Peyer's patch (tissue), 4 donors: ENCODE measurements at places on chromosomes 2 and 18. TPM values are rescaled to one million over a fixed set of nuclear protein-coding genes. Genes with fewer than 3 reads are reported as not detected.

DNA sequence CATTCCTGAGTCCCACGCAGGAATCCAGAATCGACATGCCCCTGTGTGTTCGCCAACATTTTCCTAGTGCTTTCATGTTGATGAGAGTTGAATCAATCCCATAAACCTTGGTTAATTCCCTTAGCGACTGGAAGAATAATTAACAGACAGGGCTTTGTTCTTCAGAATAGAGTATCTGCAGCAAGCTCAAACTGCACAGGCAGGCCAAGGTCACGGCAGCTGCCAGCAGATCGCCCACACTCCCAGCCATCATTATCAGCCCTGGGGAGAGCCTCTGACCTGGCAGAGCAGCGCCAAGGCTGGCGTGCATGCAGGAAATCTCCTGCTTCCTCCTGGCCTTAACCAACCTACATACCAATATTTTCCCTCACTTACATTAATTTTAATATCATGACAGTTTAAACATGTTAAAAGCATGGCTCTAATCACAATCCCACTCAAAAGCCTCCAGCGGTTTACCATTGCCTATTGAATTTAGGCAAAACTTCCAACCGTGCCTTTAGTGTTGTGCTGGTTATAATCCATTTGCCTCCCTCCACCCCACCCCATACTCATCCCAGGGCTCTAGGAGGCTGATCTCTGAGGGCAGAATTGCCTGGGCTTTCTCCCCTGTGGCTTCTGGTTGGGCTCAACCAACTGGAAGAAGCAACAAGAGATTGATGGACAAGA is 46.8 kb upstream of the NCK2 start:
- no peaks in the 10 kb centered on the region for H3K36me3 ChIP-seq
- DNase-seq: peak; percentile 69
- H3K4me3 ChIP-seq: no peak overlapping the region
- H3K4me1 ChIP-seq: no peaks in the 10 kb centered on the region

GRCh38 chr18:32974421-32975162 is 201.8 kb upstream of the KLHL14 start:
- H3K4me3 ChIP-seq: no peak overlapping the region
- no peaks in the 10 kb centered on the region for H3K27me3 ChIP-seq
- H3K36me3 ChIP-seq: no peaks in the 10 kb centered on the region
- H3K27ac ChIP-seq: no peak overlapping the region
- H3K4me1 ChIP-seq: no peaks in the 10 kb centered on the region

DNA sequence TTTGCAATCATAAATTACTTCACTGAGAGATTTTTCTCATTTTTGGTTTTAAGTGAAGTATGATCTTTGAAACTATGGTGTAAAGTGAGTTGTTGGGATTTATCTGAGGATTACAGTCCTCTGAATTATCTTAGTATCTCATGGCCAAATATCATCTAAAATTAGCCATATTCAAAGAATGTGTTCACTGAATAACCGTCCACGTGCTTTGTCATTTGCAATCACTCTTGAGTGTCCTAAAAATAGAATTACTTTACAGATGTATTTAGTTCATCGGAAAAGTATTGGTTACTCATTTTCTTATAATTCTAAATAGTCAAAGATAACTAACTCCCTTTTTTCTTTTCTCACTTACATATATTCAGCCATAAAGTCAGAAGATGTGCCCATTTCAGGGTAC is 141.2 kb downstream of the RTN4 start:
- H3K4me3 ChIP-seq: no peak overlapping the region
- H3K27me3 ChIP-seq: no peaks in the 10 kb centered on the region
- no peak overlapping the region for H3K27ac ChIP-seq
- H3K4me1 ChIP-seq: no peaks in the 10 kb centered on the region
- no peak for DNase-seq

The STEAP3 gene
- total RNA-seq: 31.2 TPM

The TXNDC2 gene
- total RNA-seq: not detected

- no peak for DNase-seq
- H3K4me3 ChIP-seq: no peak overlapping the region
- H3K27ac ChIP-seq: no peak overlapping the region
- no peaks in the 10 kb centered on the region for H3K36me3 ChIP-seq
- no peaks in the 10 kb centered on the region for H3K4me1 ChIP-seq
Measured at GRCh38 chr18:40555914-40556313, 1399.1 kb upstream of the PIK3C3 start.

- H3K27ac ChIP-seq: peak overlapping the region; percentile 86
- DNase-seq: no peak
- no peaks in the 10 kb centered on the region for H3K27me3 ChIP-seq
- no peaks in the 10 kb centered on the region for H3K4me1 ChIP-seq
Measured at GRCh38 chr18:13382954-13383827, 164.6 kb downstream of the LDLRAD4 start.

DNA sequence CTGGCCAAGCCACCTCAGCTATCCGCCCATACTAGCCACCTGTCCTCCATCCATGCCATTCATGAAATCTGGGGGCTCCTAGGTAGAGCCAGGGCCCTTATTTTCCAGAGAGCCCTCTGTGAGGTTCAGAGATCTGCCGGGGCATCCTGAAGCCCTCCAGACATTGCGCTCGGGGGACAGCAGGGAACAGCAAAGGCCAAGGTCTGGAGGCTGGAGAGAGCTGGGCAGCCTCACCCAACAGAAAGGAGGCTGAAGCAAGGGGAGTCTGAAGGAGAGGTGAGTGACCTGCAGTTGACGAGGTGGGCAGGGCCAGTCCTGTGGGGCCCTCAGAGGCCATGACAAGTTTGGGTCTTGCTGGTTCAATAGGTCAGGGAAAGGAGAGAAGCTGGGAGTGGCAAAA is 8.6 kb upstream of the DES start:
- no peak for DNase-seq
- H3K27ac ChIP-seq: no peak overlapping the region
- no peaks in the 10 kb centered on the region for H3K4me1 ChIP-seq
- H3K27me3 ChIP-seq: no peaks in the 10 kb centered on the region
- no peak overlapping the region for H3K4me3 ChIP-seq
- H3K36me3 ChIP-seq: no peaks in the 10 kb centered on the region

The UPP2 gene
- not detected for total RNA-seq

DNA sequence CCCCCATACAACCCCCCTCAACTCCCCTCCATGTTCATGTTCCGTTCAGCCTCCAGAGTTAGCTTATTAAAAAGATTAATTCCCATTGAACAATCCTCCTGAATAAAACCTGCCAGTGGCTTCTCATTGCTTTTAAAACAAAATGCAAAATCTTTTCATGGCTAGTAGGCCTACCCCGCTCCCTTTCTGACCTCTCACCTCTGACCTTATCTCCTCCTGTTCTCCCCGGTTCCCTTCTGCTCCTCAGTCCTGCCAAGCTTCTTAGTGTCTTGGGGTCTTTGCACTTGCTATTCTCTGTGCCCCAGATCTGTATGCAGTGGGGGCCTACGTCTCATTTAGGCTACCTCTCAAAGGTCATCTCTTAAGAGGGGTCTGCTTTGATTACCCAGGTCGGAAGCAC is 64.3 kb downstream of the RHOB start:
- H3K4me3 ChIP-seq: no peak overlapping the region
- no peak for DNase-seq
- no peaks in the 10 kb centered on the region for H3K36me3 ChIP-seq
- no peak overlapping the region for H3K27ac ChIP-seq

The SLC19A3 gene
- 17.3 TPM for total RNA-seq

- no peak for DNase-seq
- H3K36me3 ChIP-seq: no peaks in the 10 kb centered on the region
- H3K27ac ChIP-seq: no peak overlapping the region
- no peaks in the 10 kb centered on the region for H3K4me1 ChIP-seq
- no peaks in the 10 kb centered on the region for H3K27me3 ChIP-seq
Measured at GRCh38 chr2:27720004-27720551, 51.4 kb upstream of the MRPL33 start.

DNA sequence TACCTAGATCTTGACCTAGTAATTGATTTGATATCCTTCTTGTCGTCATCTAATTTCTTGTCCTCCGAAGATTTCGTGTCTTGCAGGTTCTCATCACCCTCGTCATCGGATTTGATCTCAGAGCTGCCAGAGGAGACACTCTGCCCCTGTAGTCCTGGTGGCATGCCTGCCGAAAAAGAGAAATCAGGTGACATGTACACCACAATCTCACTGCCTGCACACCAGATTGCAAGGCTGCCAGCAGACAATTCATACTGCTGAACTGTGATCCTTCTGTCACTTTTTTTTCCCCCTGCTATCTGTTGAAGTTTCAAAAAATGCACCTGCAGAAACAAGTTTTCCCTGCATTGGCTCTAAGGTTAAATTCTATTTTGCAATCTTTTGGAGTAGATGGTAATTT is 273.2 kb upstream of the CCDC68 start:
- H3K4me3 ChIP-seq: no peak overlapping the region
- no peaks in the 10 kb centered on the region for H3K36me3 ChIP-seq
- no peak overlapping the region for H3K27ac ChIP-seq
- no peaks in the 10 kb centered on the region for H3K27me3 ChIP-seq

DNA sequence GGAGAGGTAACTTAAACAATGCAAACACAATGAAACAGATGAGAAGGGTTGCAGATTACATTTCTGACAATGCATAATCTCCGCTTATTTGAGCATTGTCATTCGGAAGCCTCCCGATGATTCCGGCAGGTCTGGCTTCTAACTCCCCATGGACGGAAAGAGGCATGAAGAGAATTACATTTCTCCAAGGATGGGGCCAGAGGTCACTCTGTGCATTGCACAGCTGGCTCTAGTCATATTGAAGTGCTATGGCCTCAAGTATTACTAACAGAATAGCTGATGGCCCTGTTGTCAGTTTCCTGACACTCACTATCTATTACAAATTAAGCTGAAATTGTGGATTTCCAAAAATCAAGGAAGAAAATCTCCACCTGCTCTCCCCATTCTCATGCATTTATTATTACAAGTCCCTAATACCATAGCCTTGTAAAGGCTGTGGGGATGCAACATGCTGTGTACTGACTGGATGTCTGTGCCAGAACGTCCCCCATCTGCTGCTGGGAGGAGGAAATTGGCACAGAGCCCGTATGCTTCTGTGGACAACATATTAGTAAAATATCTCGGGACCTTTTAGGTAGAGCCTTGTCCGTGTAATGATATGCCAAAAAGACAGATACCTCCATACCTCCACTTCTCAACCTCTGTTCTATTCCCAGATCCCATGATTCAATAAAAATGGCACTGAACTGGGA is 168.1 kb downstream of the SETBP1 start:
- no peaks in the 10 kb centered on the region for H3K36me3 ChIP-seq
- no peaks in the 10 kb centered on the region for H3K27me3 ChIP-seq
- H3K27ac ChIP-seq: no peak overlapping the region

The GAL3ST2 gene
- not detected for total RNA-seq

The BIN1 gene
- total RNA-seq: 41.2 TPM

GRCh38 chr2:22950431-22950830 is 434.5 kb upstream of the KLHL29 start:
- no peak overlapping the region for H3K27ac ChIP-seq
- H3K36me3 ChIP-seq: no peaks in the 10 kb centered on the region
- H3K27me3 ChIP-seq: no peaks in the 10 kb centered on the region
- no peaks in the 10 kb centered on the region for H3K4me1 ChIP-seq
- H3K4me3 ChIP-seq: no peak overlapping the region
- no peak for DNase-seq

DNA sequence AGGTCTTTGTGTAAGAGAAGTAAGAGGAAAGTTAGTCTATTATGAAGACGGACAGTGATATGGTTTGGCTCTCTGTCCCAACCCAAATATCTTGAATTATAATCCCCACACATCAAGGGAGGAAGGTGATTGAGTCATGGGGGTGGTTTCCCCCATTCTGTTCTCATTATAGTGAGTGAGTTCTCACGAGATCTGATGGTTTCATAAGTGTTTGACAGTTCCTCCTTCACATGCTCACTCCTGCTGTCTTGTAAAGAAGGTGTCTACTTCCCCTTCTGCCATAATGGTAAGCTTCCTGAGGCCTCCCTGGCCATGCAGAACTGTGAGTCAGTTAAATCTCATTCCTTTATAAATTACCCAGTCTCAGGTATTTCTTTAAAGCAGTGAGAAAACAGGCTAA is 67.6 kb downstream of the NEURL3 start:
- H3K27ac ChIP-seq: no peak overlapping the region
- H3K4me1 ChIP-seq: no peaks in the 10 kb centered on the region
- no peak for DNase-seq
- H3K4me3 ChIP-seq: no peak overlapping the region

The DLX2 gene
- total RNA-seq: not detected

- H3K36me3 ChIP-seq: no peaks in the 10 kb centered on the region
- peaks cover 5% of the 10 kb centered on the region for H3K4me1 ChIP-seq
- no peaks in the 10 kb centered on the region for H3K27me3 ChIP-seq
- no peak overlapping the region for H3K27ac ChIP-seq
- no peak overlapping the region for H3K4me3 ChIP-seq
- DNase-seq: no peak
Measured at GRCh38 chr2:8587920-8588830, 93.7 kb upstream of the ID2 start.

The HOXD11 gene
- not detected for total RNA-seq

GRCh38 chr2:191637182-191638078 is 40.5 kb upstream of the NABP1 start:
- no peak overlapping the region for H3K4me3 ChIP-seq
- peak overlapping the region; percentile 73 for H3K27ac ChIP-seq
- H3K4me1 ChIP-seq: peaks cover 38% of the 10 kb centered on the region
- no peak for DNase-seq
- H3K27me3 ChIP-seq: no peaks in the 10 kb centered on the region

- no peaks in the 10 kb centered on the region for H3K4me1 ChIP-seq
- no peak overlapping the region for H3K27ac ChIP-seq
- H3K4me3 ChIP-seq: no peak overlapping the region
- H3K36me3 ChIP-seq: no peaks in the 10 kb centered on the region
- H3K27me3 ChIP-seq: no peaks in the 10 kb centered on the region
Measured at GRCh38 chr18:39149211-39149806, 1583.7 kb upstream of the CELF4 start.

- H3K27ac ChIP-seq: no peak overlapping the region
- H3K4me1 ChIP-seq: no peaks in the 10 kb centered on the region
- no peaks in the 10 kb centered on the region for H3K36me3 ChIP-seq
- no peak for DNase-seq
- no peaks in the 10 kb centered on the region for H3K27me3 ChIP-seq
Measured at GRCh38 chr18:52567360-52567759, 227.4 kb downstream of the DCC start.

DNA sequence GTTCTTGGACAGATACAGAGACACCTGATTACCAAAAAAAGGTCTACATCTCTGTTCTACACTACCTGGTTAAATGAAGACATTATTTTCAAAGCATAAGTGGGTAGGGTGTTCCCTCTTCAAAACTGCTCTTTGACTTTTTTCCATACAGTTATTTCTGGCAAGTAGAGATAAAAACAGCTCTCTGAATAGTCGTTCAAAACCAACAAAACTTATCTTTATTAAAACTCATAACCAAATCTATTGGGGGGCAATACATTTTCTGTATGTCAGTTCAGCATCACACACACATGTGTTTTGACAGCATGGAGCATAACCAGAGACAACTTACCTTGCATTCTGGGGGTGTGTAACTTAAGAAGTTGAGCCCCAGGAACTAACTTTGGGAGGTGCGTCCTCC is 149.0 kb upstream of the EPC2 start:
- H3K4me3 ChIP-seq: no peak overlapping the region
- no peaks in the 10 kb centered on the region for H3K4me1 ChIP-seq
- no peaks in the 10 kb centered on the region for H3K27me3 ChIP-seq
- DNase-seq: no peak
- no peak overlapping the region for H3K27ac ChIP-seq
- H3K36me3 ChIP-seq: no peaks in the 10 kb centered on the region

The SPATA3 gene
- not detected for total RNA-seq
